Activated T-helper 1 cell treated with anti-CD3 and anti-CD28 coated beads, Interleukin-12 subunit alpha, Interleukin-12 subunit beta, Interleukin-2, Interleukin-4 antibody, amounts not matched to agents 30 ng/mL and 10 ng/mL and 1 ng/mL, durations not matched to agents 14 hours and 24 hours and 36 hours (primary cell): ENCODE measurements at places on chromosomes 5 and 9.

DNA sequence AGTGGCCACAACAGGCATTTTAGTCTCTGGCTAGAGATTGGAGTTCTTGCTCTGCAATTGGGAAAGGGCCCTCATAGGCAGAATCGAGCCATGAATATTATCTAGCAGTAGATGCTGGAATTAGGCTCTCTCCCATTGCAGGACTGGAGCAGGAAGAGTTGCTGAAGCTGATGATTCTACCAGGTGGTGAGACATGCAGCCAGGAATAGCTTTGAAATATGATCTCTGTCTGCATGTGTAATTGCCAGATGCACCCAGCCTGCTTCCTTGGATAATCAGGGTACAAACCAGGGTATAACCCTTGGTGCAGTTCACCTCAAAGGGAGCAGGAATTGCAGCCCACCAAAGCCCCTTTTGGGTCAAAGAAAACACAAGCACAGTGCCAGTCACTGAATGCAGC is 211.4 kb upstream of the FTMT start:
- no peak for DNase-seq

DNA sequence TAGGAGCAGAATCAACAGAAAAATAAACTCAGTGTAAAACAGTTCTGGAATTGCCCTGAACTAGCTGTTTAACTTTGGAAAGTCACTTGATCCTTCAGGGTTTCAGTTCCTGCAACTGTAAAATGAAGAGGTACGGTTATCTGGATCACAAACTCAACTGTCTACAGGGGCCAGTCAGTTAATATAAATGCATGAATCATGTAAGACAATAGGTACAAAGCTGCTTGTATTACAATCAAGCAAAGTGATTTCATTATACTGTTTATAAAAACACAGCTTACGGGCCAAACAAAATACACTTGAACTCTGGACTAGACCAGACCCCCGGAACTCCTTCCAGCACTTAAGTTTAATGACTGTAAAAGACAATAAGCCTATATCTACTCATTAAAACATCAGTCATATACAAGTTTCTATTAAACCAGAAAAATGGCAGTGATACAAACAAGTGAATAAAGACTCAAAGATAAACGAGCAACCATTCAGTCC is 73.0 kb downstream of the MRPS27 start:
- no peak for DNase-seq

DNA sequence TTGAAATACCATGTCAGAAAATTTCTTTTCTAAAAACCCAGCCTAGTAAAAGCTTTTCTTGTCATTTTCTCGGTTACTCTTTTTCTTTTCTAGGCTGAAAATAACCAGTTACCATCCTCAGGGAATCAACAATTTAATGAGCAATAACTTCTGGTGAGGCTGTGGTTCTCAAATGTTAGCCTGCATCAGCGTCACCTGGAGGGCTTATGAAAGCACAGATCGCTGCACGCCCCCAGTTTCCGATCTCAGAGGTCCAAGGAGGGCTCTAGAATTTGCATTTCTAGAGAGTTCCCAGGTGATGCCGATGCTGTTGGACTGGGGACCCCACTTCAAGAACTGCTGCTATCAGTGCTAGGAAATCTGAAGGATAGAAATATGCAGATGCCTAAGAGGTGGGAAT is 28.9 kb upstream of the TLE1 start:
- DNase-seq, result no peak

GRCh38 chr9:132411091-132411508 is 1.1 kb downstream of the CFAP77 start:
- DNase-seq, result peak; percentile 63

GRCh38 chr9:109026306-109026705 is 13.0 kb upstream of the CTNNAL1 start:
- no peak for DNase-seq

DNA sequence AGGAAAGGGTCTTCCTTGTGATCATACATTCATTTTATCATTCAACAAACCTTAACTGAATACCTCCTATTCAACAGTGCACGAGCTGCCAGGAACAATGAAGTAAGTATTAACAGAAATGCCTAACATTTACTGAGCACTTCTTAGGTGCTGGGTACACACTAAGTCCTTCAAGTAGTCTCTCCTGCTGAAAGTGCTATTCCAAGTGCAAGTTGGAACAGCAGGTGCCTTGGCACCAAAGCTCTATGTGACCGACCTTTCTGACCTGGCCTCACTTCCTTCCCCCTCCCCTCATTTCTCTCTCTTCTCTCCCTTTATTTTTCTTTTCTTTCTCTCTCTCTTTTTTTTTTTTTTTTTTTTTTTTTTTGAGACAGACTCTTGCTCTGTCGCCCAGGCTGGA is 94.5 kb downstream of the GRIA1 start:
- DNase-seq, result no peak

DNA sequence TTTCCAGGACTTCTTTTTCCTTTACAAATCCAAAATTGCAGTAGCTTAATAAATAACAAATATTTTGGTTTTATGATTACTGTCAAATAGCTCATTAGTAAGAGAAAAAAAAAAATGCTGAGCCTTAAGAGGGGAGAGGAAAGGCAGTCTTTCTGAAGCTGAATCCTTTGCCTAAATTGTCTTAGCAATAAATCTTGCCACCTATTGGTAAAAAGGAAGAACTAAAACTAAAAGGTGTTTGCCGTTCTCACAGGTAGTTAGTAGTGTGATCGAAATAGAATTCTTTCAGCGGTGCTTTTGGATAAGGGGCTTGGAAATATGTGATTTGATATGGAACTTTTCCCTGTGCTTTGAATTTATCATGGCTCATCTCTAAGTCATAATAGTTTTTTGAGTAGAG is 31.2 kb downstream of the PIK3R1 start:
- DNase-seq, result no peak

- no peak for DNase-seq
Observed at GRCh38 chr5:135119481-135119880, 85.5 kb upstream of the PITX1 start.

- no peak for DNase-seq
Observed at GRCh38 chr5:126594748-126595485, at the start of gene ALDH7A1. Gene ALDH7A1, minus strand, starts transcription at chr5:126595219. Its CDS starts 21 bp downstream, at chr5:126595198.

DNA sequence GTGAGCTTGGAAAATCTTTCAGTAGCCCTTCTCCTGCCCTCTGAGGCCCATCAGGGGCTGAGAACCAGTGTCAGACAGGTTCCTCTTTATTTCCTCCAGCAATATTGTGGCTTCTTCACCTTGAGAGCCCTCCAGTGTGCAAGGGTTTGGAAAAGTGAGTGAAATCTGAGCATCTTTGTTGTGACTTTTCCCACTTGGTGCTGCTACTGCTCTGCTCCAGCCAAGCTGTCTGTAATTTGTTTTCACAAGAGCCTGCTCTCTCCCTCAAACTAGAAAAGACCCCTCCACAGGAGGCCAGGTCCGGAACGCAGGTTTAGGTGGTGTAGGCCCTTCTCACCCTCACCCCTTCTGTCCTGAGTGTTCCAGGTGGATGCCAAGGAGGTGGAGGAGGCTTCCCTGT is 57.4 kb upstream of the SPRY4 start:
- DNase-seq, result no peak
